GM12864 (cell line): ENCODE measurements at places on chromosomes 1 and 21.

DNA sequence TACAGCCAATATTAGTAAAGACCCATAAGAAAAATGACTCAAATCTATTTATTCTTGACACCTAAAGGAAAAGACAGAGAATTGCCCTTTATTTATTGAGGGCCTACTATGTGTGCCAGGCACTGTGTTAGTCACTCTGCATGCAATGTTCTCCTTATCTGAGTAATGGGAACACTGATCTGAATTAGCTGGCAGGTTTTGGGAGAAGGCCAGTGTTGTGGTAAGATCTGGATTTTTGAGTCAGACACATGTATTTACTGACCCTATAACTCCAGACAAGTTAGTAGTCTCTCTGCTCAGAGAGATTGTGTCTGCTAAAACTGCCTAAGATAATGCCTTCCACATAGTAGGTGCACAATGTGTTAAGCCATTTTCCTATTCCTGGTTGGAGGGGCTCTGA is 17.3 kb downstream of the LCE4A start:
- no peak for DNase-seq

DNA sequence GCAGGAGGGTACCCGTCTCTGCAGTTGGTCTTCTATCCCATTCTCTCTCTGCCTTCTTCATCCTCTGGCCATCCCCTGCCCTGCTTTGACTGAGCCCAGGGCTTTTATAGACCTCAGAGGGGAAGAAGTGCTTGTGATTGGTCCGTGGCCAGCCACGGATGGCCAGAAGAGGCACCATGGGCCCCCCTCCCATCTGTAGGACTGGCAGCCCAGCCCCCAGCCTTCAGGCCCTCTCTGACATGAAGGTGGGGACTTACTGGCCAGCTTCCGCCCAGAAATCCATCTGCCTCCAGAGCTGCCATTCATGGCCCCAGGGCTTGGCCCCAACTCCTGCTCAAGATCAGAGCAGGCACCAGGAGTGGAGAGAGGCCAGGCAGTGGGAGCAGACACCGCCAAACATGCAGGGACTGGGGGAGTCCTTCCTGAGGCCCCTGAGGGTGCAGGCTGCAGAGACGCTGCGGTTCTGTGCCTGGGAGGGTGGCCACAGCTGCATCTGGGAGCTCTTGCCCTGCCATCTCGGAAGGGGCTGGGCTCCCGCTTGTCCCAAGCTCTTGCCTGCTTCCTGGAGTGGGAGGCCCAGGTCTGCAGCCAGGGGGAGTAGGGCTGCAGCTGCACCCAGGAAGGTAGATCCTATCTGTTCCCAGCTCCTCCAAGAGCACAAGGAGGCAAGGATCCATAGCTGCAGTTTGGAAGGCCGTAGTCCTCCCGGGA is 698.6 kb upstream of the B3GALT2 start:
- DNase-seq = no peak

GRCh38 chr1:211625040-211625439 is 46.1 kb upstream of the SLC30A1 start:
- DNase-seq = no peak

- DNase-seq = no peak
Measured at GRCh38 chr1:114756949-114757454, 782 bp downstream of the CSDE1 start.

DNA sequence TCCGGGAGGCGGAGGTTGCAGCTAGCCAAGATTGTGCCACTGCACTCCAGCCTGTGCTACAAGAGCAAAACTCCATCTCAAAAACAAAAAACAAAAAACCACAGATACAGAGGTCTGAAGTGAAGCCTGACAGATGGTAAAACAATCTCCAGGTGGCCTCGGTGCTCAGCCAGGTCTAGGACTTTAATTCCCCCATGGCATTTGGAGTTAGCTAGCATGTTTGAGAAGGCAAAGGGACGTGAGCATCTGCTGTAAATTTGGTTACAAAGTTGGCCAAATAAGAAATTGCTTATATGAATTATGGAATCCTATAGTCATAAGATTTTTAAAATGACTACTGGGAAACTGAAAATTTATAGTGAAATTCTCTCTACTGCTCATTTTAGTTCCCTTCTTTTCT is 98.3 kb upstream of the FMN2 start:
- DNase-seq = no peak

DNA sequence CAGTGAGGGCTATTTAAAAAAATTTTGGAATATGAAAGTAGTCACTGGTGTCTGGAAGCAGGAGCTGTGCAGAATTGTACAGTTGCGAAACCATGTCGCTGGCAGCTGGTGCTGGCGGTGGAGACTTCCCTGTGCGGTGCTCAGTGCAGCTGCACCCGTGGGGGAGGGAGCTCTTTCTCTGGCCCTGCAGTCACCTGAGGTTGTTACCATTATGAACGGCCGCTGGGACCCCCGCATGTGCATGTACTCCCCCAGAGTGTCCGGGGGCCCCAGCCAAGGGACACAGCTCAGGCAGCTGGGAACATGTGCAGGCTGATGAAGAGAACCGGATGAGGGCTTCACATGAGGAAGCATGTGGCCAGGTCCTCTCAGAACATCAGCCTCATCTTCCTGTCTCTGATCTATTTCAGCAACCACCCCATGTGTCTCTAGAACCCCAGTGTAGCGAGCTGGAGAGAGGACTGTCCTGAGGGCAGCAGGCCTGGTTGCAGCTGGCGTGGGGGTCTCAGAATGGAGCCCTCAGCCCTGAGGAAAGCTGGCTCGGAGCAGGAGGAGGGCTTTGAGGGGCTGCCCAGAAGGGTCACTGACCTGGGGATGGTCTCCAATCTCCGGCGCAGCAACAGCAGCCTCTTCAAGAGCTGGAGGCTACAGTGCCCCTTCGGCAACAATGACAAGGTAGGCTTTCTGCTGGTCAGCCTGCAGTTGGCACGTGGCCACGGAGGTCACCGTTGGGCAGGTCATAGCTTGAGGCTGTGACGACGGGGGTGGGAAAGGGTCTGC is at the start of gene TRPM2:
Gene TRPM2 (plus strand): TSS at position 431 of the 780 bp plus-strand sequence. CDS start 80 bp downstream, at position 511.
- DNase-seq = peak; percentile 37

DNA sequence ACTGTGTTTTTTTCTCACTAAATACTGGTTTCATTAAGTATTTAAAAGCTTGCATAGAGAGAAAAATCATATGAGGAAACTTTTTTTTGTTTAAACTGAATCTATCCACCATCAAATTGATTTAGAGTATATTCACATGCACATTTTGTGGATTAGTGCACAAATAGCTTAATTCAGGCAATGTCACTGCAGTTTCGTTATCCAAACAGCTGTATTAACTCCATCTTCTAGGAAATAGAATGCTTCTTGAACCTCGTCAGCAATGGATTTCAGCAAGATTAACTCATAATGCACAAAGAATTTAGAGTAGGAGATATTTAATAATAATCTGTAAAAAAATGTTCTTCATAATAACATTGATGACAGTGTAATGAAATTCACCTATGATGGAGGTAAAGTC is 37.5 kb downstream of the NEXN start:
- DNase-seq = no peak

GRCh38 chr1:107535091-107535490 is 394.3 kb downstream of the NTNG1 start:
- DNase-seq = no peak

DNA sequence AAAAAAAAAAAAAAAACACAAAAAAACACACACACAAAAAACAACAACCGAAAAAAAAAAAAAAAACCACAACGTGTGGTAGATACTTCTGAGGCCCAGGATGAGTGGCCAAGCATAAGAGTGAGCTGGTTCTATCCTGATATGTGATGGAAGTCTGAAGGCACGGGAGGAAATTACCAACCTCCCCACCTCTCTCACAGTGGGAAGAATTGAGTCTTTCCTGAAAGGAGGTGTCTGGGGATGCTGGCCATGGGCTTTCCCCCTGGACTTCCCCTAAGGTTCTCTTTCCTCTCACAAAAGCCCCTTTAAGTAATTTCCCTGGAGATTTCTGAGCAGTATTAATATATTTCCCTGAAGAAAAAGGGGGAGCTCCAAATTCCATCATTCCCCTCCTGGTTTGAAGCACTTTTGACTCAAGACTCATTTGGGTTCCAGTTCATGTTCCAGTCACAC is 5.2 kb downstream of the TMCC2 start:
- DNase-seq = no peak

GRCh38 chr1:176638713-176639526 is 175.9 kb downstream of the PAPPA2 start:
- DNase-seq = no peak
